ENCODE measurements at places on chromosomes 7 and 10. TPM values are rescaled to one million over a fixed set of nuclear protein-coding genes. Genes with fewer than 3 reads are reported as not detected.

Gene CYP3A7
- not detected for total RNA-seq

Gene MINDY4
- total RNA-seq: 4.0 TPM

Gene ASIC3
- 1.5 TPM for total RNA-seq

Gene TMEM140
- 42.9 TPM for total RNA-seq

Gene PTF1A
- total RNA-seq: not detected

Gene RBM20
- total RNA-seq: 0.14 TPM

Gene WDR86
- 48.3 TPM for total RNA-seq

Gene CLRN3
- total RNA-seq: not detected

Gene OPALIN
- not detected for total RNA-seq

Gene CACNA2D1
- 24.0 TPM for total RNA-seq

Gene SMKR1
- total RNA-seq: not detected

Gene FBXW4
- 78.1 TPM for total RNA-seq

Gene LIPM
- not detected for total RNA-seq
